Activated naive CD8-positive, alpha-beta T cell treated with anti-CD3 and anti-CD28 coated beads for 36 hours (primary cell): ENCODE measurements at places on chromosomes 4 and X.

DNA sequence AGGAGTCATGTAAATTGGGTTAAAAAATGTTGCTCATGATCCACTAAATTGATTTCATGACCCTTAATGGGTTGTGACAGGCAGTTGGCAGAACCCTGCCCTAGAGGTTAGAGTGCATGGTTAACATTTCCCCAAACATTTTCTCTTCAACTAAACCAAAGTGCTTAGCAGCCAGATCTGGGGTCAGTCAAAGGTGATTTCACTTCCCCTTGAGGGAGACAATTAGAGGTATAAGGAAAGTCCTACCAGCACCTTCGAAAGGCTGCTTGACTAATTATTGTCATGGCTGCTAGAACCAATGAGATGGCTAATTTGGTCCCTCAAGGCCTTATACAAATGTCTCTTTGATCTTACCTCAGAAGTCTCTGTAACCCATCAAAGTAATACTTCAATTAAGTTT is 30.9 kb upstream of the INTS6L start:
- DNase-seq: no peak

- DNase-seq: no peak
Observed at GRCh38 chr4:40546506-40546905, 83.2 kb downstream of the RBM47 start.

DNA sequence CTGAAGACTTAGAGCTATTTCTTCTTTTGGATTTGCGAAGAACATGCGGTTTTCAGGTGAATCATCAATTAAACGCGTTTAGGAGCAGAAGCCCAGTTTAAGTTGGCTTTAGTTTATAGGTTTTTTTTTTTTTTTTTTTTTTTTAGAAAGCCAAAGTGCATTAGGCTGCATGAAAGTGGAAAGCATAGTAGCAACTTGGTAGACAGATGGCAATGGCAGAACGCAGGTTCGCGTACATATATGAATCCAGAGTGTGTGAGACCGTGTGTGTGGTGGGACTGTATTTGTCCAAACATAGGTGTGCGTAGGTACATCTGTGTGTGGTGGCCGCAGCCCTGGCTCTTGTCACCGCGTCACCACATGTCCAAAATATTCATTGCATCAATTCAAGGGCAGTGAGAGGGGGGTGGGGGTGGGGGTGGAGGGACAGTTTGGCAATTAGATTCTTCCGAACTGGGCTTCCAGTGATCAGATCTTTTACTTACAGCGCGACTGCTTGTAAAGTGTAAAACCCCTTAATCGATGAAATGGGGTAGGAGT is 901 bp downstream of the JADE1 start:
- peak; percentile 20 for DNase-seq

GRCh38 chr4:95910749-95911148 is 70.9 kb downstream of the PDHA2 start:
- no peak for DNase-seq

DNA sequence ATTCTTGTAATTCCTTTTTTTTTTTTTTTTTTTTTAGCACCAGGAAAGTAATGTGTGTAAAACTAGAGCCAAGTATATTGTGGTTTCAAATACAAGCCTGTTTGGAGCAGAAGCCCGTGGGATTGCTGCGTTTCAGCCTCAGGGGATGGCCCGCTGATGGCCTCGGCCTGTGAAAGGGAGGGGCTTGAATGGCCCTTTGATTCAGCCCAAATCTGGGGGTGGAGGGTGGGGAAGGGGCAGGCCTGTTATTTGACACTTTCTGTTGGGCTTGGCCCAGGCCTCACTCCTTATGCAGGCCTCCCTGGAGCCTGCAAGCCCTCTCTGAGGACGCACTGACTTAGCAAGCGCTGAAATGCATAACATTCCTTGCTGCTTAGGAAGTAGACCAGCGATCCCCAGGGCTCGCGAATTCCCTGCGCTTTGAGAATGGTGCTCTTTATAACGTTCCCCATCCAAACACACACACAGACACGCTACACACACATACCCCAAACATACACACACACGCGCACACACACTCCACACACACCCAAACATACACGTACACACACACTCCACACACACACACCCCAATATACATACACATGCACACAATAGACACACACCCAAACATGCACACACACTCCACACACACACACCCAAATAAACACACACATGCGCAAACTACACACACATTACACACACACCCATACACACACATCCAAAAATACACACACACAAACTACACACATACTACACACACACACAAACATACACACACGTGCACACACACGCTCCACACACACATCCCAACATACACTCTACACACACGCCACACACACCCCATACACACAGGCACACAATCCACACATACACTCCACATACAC is 29.6 kb downstream of the TLR10 start:
- DNase-seq: no peak

DNA sequence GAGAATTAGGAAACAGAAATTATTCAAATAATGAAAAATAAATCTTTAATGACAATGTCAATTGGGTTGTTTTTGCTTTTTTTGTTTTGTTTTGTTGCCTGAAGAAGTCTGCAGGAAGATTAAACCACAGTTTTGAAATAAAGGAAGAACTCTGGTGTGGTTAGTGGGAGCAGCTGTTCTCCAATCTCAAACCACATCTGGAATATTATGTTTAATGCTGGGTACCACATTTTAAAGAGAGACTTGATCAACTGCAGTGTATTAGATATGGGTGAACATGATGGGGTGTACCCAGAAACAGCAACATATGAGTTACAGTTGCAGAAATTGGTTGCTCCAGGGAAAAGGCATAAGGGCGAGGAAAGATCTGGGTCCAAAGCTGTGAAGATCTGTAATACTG is 171.2 kb upstream of the RPL34 start:
- no peak for DNase-seq

GRCh38 chr4:16627999-16628398 is 270.4 kb downstream of the LDB2 start:
- no peak for DNase-seq

DNA sequence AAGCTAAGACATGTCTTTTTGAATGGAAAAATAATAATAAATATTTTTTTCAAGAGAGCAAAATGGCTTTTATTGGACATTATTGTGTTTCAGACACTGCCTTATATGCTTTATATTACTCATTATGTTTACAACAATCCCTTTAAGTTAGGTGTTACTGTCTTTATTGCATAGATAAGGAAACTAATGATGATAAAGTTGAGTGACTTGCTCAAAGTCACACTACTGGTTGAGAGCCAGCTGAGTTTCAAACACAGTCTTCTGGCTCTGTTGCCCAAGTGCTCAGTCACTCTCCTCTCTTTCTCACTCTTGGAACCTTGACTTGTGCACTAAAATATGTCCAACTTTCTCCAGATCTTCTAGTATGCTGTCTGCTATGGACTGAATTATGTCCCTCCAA is 71.5 kb upstream of the SLC39A8 start:
- DNase-seq: no peak

DNA sequence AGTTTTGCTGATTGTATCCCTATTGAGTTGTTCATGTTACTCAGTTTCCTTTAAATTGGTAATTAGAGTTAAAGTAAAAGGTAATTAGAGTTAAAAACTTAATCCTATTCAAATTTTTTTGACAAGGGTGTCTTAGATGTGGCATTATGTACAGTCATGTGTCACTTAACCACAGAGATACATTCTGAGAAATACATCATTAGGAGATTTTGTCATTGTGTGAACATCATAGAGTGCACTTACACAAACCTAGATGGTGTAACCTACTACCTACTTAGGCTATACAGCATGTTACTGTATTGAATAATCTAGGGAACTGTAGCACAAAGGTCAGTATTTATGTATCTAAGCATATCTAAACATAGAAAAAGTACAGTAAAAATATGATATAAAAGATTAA is 39.2 kb downstream of the BEX3 start:
- DNase-seq: no peak

- no peak for DNase-seq
Observed at GRCh38 chr4:123209436-123209835, 187.2 kb upstream of the SPRY1 start.

DNA sequence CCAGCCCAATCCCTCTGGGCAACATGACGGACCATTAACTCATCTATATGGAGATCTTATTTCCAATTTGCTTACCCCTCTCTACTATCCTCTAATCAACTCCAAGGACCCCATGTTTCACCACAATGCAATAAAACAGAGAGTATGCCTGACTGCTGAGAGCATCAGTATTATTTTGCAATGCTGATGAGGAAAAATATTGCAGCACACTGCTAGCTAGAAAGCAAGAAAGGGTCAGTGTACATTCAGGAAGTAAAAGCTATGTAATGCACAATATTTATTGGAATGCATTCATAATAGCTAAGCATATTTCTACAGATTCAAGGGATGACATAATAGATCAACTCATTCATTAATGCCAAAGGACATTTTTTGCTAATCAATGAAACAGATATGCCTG is 33.2 kb downstream of the ARAP2 start:
- DNase-seq: no peak

DNA sequence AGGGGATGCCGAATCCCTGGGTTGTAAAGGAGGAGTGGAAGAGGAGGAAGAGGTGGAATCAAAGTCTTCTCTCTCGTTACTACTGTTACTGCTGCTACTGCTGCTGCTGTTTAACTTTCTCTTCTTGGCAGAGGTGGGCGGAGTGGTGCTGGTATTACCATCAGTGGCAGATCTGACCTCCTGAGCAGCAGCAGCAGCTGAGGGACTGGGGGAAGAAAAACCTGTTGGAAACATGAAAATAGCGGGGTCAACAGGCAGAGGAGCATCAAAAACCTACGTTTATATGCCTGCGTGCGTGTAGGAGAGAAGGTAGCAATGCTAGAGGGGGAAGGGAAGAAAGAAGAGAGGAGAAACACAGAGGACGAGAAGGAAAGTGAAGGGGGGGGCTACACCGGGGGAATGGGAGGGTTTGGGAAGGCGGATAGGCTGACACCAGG is 339 bp downstream of the CUL4B start:
- peak; percentile 38 for DNase-seq

DNA sequence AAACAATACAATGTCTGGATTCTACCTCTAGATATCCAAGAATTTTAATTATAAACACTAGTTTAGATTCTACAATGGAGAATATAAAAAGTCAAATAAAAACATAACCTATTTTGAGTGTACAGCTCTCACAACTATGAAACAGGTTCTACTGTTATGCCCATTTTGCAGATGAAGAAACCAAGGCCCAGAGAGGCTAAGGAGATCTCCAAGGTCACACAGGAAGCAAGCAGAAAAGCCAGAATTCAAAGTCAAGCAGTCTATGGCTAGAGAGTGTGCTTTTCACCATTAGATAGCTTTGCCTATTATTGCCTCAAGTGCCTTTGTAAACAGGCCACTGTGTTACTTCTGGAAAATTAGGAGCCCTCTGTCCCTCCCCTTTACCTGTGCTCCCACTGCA is 7.3 kb downstream of the TAPT1 start:
- DNase-seq: no peak

- no peak for DNase-seq
Observed at GRCh38 chrX:47226531-47227333, 6.1 kb upstream of the USP11 start.

- no peak for DNase-seq
Observed at GRCh38 chr4:5206016-5206790, 154.9 kb downstream of the STK32B start.

- no peak for DNase-seq
Observed at GRCh38 chr4:180219080-180219479, 2024.1 kb upstream of the TENM3 start.

- no peak for DNase-seq
Observed at GRCh38 chr4:153643406-153644383, 40.4 kb upstream of the TLR2 start.

DNA sequence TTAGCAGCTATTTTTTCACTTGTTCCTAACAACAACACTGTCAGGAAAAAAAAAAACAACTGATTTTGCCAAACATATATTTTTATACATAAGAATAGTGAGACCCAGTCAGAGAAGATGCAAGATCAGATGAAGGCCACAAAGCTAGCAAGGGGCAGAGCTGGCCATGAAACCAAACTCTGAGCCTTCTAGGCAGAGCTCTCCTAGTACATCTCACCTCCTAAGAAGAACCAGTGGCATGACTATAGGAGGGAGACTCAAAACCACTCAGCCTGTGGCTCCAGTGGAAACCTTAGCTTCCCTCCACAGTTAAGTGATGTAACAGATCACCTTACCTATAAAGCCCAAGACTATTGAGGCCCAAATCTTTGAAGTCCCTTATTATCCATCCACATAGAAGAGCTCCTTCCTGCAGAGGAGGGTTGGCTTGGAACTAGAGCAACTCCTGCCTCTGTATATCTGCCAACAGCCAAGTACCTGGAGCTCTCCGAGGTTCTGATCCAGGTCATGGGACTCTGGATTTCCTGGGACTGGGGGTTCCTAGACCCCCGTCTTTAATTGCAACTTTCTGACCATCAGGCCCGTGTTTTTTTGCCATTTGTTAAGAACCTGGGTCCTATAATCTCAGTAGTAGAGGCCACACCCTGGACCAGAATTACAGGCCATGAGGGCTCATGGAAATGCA is 136.5 kb downstream of the SH3KBP1 start:
- DNase-seq: no peak

- no peak for DNase-seq
Observed at GRCh38 chrX:129934461-129934860, 28.5 kb downstream of the UTP14A start.

DNA sequence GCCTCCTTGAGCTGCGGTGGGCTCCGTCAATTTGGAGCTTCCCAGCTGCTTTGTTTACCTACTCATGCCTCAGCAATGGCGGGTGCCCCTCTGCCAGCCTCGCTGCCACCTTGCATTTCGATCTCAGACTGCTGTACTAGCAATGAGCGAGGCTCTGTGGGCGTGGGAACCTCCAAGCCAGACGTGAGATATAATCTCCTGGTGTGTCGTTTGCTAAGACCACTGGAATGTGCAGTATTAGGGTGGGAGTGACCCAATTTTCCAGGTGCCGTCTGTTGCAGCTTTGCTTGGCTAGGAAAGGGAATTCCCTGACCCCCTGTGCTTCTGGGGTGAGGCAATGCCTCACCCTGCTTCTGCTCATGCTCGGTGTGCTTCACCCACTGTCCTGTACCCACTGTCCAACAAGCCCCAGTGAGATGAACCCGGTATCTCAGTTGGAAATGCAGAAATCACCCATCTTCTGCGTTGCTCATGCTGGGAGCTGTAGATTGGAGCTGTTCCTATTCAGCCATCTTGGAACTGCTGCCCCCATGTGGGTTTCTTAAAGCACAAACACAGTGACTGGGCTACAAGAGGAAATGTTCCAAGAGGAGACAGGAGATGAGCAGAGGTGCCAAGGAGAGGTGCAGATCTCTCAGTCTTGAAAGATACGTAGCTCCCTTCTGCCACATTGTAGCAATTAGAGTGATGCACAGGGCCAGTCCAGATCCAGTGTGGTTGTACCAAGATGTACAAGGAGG is 193.0 kb upstream of the IGFBP7 start:
- no peak for DNase-seq

GRCh38 chrX:93874554-93874953 is 200.5 kb downstream of the FAM133A start:
- no peak for DNase-seq

DNA sequence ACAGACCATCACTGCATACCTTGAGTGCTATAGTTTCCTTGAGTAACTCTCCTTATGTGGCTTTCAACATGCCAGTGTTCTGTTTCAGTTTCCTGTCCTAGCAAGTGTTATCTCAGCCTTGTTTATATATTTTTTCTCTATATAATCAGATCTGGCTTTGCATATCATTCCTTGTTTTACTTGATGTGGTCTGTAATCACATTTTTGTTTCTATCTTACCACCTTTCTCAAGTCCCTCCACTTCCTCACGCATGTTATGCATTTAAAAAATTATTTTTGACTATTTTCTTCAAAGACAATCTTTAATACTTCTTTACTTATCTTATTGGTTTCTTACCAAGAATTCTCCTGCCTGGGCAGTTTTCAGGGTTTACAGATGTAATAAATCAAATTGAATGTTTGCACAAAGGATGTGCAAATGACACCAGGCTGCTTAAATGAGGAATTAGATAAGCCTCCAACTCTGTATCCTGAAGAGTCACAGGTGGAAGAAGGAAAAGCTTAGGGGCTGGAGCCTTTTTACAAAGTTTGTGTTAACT is 351.2 kb downstream of the BMPR1B start:
- no peak for DNase-seq
